ENCODE measurements at places on chromosomes 7 and 10.

GRCh38 chr10:128026615-128027300, 99.5 kb downstream of the MKI67 start:
- DNase-seq: no peak

DNA sequence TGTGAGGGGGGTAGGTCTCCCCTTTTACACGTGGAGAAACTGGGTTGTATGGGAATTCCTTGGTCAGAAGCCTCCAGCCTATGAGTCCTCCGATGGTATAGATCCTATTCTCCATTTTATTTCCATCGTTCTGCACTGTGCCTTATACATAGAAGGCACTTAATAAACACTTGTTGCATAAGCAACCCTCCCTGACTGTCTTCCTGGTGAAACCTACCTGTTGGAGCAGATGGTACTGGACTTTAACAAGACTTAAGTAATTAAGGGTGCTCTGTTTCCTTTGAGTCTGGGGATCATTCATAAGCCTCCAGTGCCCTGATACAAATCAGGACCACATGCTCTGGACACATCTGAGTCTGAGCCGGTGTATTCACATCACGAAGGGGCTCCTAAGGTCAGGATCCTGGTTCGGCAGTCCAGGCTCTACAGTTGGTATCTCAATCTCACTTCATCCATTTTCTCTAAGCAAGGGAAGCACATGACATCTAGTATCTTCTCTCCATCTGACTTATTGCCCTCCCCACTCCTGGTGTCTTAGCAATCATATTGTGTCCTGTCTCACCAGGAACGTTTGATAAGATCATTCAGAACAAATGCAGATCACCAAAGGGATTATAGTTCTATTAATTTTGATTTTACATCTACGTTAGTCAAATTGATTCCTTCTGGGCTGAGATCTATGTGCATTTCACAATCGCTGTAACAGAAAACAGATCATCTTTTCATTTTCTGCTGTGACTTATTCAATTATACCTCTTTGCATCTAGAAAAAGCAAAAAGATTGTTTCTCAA, 22.8 kb upstream of the EZH2 start:
- no peak for DNase-seq

GRCh38 chr7:109206196-109206595, 636.5 kb downstream of the DNAJB9 start:
- no peak for DNase-seq

- DNase-seq: no peak
These were observed 51.6 kb upstream of the FHIP2A start for GRCh38 chr10:114770009-114770408.

DNA sequence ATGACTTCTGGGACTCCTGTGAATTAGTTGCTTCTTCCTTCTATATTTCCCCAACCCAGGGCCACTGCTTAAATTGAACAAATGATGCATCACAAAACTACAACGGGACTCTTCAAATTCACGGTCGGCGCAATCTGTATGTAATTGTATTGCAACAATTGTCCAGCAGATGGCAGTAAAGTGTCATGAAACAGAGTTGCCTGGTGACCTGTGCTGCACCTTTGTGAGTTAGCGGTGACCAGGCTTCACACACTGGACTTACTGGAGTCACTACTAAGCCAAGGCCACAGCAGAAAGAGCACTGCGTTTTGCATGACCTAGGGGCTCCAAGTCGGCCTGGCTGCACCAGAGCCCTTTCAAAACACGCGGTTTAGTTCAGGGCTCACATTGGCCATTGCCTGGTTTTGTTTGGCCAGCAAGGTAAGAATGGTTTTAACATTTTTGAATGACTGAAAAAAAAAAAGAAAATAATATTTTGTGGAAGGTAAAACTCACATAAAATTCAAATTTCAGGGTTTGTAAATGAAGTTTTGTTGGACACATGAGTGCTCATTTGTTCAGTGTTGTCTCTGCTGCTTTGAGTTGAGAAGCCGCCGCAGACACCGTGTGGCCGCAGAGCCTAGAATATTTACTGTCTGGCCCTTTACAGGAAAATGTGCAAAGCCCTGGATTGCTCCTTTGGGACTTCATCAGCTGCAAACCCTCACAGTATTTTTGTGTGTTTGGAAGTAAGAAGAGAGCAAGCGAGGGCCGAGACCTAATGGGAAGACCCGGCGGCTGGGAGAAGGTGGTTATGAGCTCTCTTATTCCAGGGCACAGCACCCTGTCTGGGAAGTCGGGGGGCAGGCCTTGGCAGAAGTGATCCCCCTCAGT, 23.2 kb upstream of the ZNF32 start:
- DNase-seq: peak; percentile 67

DNA sequence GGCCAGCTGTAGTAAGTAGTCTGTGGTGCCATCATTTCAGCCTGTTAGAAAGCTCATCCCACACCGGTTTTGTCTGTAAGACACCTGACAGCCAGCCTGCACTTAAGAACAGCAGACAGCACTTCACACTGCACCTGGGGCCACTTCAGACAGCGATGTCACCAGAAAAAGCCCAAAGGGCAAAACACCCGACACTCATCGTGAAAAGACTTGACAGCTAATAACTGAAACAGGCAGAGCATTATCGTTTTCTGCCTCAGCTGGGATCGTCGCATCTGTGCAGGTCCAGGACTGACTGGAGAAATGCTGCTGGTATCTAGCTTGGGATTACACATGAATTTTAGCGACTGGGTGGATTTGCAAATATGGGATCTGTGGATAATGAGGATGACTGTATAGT, 16.8 kb upstream of the LAT2 start:
- DNase-seq: no peak

DNA sequence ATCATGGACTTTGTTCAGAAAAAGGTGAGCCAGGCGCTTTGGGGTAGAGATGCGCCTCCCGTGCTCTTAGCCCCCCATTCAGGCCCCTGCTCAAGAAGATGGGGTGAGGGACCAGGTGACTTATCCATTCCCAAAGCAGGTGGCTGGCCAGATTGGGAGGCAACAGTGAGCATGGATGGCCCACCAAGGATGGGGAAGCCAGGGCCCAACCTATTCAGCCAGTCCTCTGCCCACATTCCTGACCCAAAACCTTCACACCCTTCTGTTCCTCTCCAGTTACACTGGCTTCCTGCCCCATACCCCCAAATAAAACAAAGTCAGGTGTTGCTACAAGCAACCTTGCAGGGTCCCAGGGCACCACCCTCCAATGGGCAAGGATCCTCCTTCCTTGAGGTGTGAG, 44.4 kb downstream of the TSPAN15 start:
- no peak for DNase-seq

GRCh38 chr10:62058476-62058875, 157.0 kb downstream of the ARID5B start:
- DNase-seq: no peak

DNA sequence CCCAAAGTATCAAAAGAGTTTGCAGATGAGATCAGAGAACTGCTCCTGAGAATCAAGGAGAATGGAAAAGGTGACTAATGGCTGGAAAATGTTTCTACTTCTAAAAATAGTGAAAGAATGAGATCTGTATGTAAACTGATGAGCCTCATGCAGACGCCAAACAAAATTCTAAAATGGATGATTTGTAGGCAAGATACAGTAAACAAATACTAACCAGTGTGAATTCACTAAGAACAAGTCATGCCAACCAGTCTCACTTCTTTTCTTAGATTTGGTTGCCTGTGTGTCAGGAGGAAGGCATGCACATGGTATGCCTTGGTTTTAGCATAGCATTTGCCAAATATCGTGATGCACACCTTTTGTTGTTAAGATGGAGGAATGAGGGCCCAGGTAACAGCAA, 94.9 kb upstream of the PIK3CG start:
- no peak for DNase-seq

- DNase-seq: peak; percentile 91
These were observed 65.1 kb upstream of the MPP7 start for GRCh38 chr10:28367929-28368484.

- DNase-seq: no peak
These were observed 35.2 kb upstream of the MAP3K8 start for GRCh38 chr10:30398788-30399187.

- no peak for DNase-seq
These were observed 283.7 kb downstream of the MALRD1 start for GRCh38 chr10:19332304-19332703.

DNA sequence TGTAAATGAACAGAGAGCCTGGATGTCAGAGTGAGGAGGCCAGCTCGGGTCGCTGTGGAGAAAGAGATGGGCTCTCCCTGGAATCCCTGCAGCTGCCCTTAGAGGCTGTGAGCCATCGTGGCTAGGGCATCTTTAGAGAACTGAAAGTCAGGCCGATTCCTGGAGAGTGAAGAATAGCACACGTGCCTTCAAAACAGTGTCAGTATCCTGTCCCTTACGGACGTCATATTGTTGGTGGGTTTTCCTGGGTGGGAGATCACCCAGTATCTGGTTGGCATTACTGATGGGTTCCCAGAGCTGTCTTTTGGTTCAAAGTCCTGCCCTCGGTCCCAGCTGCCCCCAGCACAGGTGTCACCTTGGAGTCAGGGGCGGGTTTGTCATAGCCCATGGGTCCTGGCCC, 25.3 kb downstream of the IKZF1 start:
- DNase-seq: no peak

- no peak for DNase-seq
These were observed 31.6 kb upstream of the ITGB8 start for GRCh38 chr7:20299145-20299544.

DNA sequence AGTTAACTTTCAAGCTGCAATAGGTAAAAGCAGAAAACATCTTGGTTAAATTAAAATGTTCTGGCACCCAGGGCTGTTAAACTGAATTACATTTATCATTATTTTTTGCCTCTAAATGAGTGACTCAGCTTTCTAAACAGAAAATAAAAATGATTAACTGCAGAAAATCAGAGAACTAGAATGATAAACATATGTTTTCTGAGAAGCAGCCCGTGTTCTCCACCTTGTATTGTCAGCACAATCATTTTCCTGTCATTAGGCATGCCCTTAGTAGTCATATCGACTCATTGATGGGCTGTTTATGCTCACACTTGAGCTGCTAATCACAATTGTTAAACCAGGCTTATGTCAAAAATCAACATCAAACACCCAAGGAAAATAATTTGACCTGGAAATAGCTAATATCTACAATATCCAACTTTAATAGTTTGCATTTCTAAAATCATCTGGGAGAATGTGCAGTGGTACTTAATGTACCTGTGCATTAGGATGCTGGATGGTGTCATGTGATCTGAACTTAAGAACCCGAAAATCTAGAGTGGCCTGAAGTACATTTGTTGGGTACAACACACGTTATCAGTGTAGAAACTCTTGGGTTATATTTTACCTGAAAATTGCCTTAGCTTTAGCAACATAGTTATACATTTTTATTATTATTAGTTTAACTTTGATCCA, 2.3 kb downstream of the MDFIC start:
- no peak for DNase-seq

GRCh38 chr7:116710764-116711452, 38.9 kb downstream of the MET start:
- DNase-seq: no peak

- no peak for DNase-seq
These were observed 311.3 kb upstream of the ZMIZ1 start for GRCh38 chr10:78757344-78757925.

GRCh38 chr10:125169915-125170314, 9.6 kb upstream of the CTBP2 start:
- no peak for DNase-seq

DNA sequence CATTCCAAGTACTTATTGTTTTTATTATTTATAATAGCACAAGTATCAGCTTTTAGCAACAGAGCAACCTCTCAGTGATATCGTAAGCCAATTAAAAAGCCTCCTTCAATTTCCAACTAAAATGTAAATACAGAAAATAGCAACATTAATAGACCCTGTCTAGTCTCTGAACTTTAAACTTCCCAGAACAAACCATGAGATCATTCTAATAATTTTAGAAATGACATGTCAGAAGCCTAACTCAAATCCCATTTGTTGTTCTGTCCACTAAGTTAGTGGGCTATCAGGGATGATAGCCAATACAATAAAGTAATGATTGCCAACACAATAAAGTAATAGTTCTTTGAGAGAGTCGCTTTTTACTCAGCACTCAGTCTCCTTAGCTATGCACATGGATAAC, 22.3 kb upstream of the LRRN3 start:
- DNase-seq: no peak

- DNase-seq: no peak
These were observed 84.2 kb downstream of the SEMA3A start for GRCh38 chr7:84110400-84110799.

- DNase-seq: no peak
These were observed 14.5 kb upstream of the LRRC4 start for GRCh38 chr7:128045766-128046165.

GRCh38 chr7:82154728-82155127, 288.8 kb downstream of the CACNA2D1 start:
- DNase-seq: no peak

GRCh38 chr10:87706731-87707130, 47.1 kb downstream of the PAPSS2 start:
- no peak for DNase-seq

DNA sequence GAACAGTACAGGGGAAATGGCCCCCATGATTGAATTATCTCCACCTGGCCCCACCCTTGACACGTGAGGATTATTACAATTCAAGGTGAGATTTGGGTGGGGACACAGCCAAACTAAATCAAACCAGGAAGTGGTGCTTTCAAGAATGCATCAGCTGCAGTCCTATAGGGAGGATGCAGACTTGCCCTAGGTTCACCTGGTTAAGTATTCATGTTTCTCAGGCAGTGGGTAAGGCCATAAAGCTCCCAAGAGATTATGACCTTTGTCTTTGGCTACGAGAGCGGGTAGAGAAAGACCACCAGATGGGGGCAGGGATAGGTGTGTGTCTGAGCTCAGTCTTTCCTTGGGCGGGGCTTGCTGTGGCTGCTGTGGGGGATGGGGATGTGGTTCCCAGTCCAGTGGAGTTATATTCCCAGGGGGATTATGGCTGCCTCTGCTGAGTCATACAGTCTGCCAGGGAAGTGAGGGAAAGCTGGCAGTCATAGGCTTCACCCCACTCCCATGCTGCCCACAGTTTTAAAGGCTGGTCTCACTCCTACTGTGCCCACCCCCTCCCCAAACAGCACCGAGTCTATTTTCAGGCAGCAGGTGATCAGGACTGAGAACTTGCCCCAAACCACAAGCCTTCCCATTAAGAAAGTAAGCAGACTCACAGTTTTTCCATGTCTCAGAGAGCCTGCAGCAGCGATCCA, 8.4 kb upstream of the R3HCC1L start:
- no peak for DNase-seq

GRCh38 chr10:9800571-9800970, 1217.1 kb upstream of the CELF2 start:
- no peak for DNase-seq

- no peak for DNase-seq
These were observed 96.0 kb downstream of the MTERF1 start for GRCh38 chr7:91784469-91784868.

DNA sequence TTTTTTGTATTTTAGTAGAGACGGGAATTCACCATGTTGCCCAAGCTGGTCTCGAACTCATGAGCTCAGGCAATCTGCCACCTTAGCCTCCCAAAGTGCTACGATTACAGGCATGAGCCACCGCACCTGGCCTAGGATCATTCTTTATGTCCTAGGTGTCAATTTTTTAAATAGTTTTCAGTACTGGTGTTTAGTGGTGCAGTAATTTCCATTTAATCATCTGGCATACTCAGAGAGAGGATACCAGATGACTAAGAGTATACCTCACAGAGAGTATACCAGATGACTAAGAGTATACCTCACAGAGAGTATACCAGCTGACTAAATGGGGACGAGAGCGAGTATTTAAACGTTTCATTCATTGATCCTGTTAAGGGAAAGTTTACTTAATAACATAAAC, 37.3 kb upstream of the TMEM248 start:
- no peak for DNase-seq
